Endothelial cell of umbilical vein (primary cell): ENCODE measurements at places on chromosomes 3 and 15.

DNA sequence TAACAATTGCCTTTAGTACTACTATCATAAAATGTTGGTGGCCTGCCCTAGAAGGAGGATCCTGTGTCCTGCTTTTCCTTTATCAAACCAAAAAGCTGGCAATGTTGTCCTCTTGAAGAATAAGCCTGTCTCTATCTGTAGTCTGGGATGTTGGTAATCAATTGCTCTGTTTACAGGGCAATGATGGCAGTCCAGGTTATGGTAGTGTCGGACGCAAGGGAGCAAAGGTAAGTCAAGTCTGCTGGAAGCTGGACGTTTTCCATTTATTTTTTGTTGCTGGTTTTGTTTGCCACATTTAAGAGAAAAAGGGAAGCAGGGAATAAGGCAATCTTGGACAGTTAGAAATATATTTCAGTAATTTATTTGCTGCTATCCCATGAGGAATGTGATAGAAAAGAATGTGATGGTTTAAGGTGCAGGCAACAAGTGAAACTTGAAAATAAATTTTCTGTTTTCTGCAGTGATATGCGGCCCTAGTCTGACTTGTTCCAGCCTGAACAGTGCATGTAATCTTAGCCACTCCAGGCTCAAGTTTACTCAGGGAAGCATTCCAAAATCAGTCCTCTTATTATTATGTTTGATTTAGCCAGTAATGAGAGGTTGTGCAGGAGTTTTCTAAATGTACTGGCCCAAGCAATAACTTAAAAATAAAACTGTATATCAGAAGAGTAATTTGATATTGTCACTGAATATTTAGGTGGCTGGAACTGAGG, 110.3 kb downstream of the COL6A6 start:
- DNase-seq = no peak

GRCh38 chr3:108079877-108080276, 11.0 kb downstream of the CD47 start:
- DNase-seq = no peak

GRCh38 chr3:65867463-65868210, 171.1 kb downstream of the MAGI1 start:
- DNase-seq = no peak

- DNase-seq = no peak
Measured at GRCh38 chr3:60046210-60046609, 996.4 kb upstream of the CFAP20DC start.
